Neural crest cell (in vitro differentiated cells): ENCODE measurements at places on chromosomes 11 and 22. TPM values are rescaled to one million over a fixed set of nuclear protein-coding genes. Genes with fewer than 3 reads are reported as not detected.

MS4A15 gene
- total RNA-seq: not detected in 2 replicates

TH gene
- total RNA-seq: 0.61 and 0.68 TPM in 2 replicates

CSF2RB gene
- total RNA-seq: not detected in 2 replicates

GRIA4 gene
- total RNA-seq: 2.3 and 2.9 TPM in 2 replicates

PIWIL4 gene
- 0.68 and 0.72 TPM in 2 replicates for total RNA-seq

GPHA2 gene
- not detected in 2 replicates for total RNA-seq

MMP13 gene
- not detected in 2 replicates for total RNA-seq

CRYBA4 gene
- total RNA-seq: not detected in 2 replicates

OR52H1 gene
- not detected in 2 replicates for total RNA-seq

RAB30 gene
- total RNA-seq: 15.1 and 15.4 TPM in 2 replicates

OR9Q1 gene
- not detected in 2 replicates for total RNA-seq

VSIG10L2 gene
- not detected in 2 replicates for total RNA-seq

INPP5J gene
- 4.5 and 4.7 TPM in 2 replicates for total RNA-seq

ZC3H7B gene
- total RNA-seq: 83.8 and 84.3 TPM in 2 replicates

SFI1 gene
- 67.3 and 73.1 TPM in 2 replicates for total RNA-seq

MMP7 gene
- not detected in 2 replicates for total RNA-seq

APOL5 gene
- total RNA-seq: not detected in 2 replicates

IGLL1 gene
- not detected in 2 replicates for total RNA-seq

SPCS2 gene
- total RNA-seq: 186 and 197 TPM in 2 replicates

C22orf15 gene
- total RNA-seq: 0.41 and 0.79 TPM in 2 replicates

FIBIN gene
- total RNA-seq: 0.30 and 0.44 TPM in 2 replicates
